ENCODE measurements at places on chromosomes 3 and 15.

DNA sequence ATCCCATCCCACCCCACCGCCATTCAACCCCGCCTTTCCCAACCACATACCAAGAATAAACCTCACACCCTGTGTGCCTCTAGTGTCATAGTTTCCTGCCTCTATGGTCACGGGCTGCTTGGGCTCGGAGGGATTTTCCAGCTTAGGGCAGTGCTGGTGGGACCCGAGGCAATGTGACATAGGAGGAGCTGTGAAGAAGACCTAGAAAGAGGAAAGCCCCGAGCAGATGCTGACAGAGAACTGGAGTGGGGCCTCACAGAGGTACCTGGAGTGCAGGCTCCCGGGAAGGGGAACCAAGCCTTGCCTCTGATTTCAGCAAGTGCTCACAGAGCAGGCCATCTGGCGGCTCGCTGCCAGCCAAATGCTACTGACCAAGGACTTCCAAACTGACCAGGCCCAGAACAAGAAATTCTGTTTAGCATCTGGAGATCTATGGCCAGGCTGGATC is 27.5 kb downstream of the BHLHE40 start:
- no peak for DNase-seq

DNA sequence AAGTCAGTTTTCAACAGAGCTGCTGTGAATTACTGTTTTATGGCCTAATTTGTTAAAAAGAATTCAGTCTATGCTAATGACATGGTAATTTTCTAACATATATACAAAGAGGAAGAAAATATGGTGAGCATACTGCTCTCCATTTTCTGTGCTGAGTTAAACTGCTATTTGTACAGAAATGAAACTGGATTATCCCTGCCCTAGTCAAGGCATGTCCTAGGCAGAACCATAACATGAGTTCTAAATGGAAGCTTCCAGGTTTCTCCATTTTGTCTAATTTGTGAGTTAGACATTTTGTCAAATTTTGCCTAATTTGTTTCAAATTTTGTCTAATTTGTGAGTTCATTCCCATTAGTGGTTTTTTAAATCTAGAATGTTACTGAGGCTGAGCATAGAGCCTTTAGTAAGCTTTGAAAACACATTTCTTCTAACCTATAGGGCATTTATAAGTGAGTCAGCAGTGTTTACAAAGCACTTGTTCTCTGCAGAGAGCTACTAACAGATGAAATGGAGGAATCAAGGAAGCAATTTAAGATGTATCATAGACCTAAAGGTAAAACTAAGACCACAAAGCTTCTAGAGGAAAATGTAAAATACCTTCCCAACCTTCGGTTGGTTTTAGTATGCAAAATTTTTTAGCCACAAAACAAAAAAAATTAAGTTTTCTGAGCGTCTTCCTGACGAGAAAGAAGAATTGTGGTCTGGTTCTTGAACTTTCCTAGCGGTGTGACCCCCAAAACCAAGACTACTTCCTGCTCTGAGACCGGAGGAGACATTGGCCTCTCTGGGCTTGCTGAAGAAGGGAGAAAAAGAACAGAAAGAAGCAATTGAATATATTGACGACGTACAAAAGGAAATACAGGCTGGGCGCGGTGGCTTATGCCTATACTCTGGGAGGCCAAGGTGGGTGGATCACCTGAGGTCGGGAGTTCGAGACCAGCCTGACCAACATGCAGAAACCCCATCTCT is 9.8 kb downstream of the P2RY14 start:
- DNase-seq: no peak

DNA sequence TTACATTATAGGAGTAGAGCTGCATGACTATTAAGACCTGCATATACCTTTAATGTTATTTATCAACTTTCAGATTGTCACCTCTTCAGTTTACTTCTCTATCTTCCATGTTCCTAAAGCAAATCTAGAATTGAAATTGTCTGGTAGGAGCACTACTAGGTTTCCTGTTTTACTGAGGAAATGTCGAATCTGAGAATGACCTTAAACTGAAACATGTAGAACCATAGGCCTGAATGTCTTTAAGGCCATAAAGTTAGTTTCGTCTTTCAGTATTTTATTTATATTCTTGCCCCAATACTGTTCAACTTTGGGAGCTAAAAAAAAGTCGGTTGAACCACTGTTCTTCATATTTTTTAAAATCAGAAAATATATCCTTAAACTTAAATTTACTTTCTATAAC is 92.7 kb downstream of the IL1RAP start:
- no peak for DNase-seq

GRCh38 chr3:189300345-189300744 is 128.6 kb downstream of the TPRG1 start:
- no peak for DNase-seq

All from NCI-H146 (cell line).